ENCODE measurements at places on chromosomes 4 and X.
A peak's percentile ranks its signal among the peaks of the same experiment; 100 is the strongest.

DNA sequence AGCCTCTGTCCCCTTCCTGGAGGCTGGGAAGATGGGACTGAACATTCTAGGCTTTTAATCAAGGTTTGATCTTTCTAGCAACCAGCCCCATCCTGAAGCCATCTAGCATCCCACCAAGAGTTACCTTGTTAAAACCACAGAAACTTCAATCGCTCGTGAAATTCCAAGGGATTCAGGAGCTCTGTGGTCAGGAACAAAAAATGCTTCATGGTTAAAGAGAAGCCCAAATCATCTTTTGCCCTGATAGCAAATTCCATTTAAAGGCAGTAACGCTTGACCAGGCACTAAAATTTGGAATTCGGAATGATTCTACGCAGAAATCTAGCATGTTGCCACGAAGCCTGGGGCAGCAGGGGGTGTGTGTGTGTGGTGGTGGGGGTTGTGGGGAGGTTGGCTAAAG, 47.8 kb downstream of the CASP6 start:
- DNase-seq, result no peak

- DNase-seq, result no peak
Observed at GRCh38 chrX:38837389-38837788, 36.1 kb downstream of the MID1IP1 start.

- DNase-seq, result no peak
Observed at GRCh38 chrX:20637351-20637750, 370.6 kb upstream of the RPS6KA3 start.

DNA sequence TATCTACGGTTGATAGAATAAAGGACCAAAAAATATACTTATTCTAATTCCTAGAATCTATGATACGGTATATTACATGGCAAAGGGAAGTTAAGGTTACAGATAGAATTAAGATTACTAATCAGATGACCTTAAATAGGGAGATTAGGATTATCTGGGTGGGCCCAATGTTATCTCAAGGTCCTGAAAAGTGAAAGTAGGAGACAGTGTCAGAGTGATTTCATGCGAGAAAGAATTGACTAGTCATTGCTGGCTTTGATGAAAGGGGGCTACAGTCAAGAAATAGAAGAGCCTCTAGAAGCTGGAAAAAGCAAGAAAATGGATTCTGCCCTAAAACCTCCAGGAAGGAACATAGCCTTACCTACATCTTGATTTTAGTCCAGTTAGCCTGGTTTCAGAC, 176.9 kb upstream of the PPP1R2C start:
- no peak for DNase-seq

DNA sequence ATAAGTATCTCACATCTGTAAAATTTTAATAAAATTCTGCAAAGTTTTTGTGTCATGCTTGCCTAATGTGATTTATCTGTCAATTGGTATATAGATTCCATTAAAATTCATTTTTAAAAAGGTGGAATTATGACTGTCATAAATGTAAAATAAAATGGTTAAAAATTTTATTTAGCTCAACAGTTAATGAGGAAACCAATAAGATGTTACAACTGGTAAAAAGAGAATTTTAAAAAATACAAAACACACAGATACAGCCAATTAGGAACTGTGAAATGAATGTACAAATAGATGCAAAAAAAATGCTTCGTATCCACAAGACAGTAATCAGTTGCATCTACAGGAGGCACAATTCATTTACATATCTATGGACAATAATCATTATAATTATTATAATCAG, 297.6 kb downstream of the IL1RAPL1 start:
- DNase-seq, result no peak

- no peak for DNase-seq
Observed at GRCh38 chr4:162681212-162681611, 485.5 kb downstream of the NAF1 start.

GRCh38 chr4:55386073-55386472, 9.7 kb upstream of the TMEM165 start:
- peak; percentile 43 for DNase-seq

DNA sequence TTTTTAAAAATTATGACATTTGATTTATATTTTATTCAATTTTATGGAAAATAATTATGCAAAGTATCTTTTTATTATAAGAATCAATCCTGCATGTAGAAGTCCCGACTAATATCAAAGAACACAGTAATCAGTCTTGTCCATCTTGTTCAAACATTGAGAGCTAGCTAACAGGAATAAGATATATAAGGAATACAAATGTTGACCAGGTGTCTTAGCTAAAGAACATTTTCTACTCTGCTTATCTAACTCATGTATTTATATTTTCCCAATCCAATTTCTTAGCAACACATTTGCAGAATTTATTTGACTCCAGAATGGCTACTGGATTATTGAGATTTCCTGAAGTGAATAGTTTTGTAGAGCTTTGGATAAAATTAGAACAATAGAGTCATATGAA, 61.5 kb upstream of the NR3C2 start:
- no peak for DNase-seq

DNA sequence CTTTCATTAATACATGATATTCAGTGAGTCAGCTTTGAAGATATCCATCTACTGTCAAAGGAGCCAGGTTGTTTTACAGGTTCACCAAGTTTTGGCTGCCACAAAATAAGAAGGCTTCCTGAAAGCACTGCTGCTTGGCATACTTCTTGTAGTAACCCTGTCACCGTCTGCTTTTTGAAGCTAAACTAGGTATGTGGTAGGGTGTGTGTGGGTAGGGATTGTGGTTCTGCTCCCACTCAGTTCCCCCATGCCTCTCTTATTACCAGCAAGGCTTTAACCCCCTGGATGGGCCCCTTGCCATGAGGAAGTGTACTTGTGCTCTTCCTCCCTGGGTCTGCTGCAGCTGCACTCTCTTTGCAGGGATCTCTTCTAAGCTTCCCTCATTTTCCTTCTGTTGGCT, 191.2 kb downstream of the BANK1 start:
- no peak for DNase-seq

- DNase-seq, result no peak
Observed at GRCh38 chr4:36917413-36917812, 327.1 kb upstream of the NWD2 start.

DNA sequence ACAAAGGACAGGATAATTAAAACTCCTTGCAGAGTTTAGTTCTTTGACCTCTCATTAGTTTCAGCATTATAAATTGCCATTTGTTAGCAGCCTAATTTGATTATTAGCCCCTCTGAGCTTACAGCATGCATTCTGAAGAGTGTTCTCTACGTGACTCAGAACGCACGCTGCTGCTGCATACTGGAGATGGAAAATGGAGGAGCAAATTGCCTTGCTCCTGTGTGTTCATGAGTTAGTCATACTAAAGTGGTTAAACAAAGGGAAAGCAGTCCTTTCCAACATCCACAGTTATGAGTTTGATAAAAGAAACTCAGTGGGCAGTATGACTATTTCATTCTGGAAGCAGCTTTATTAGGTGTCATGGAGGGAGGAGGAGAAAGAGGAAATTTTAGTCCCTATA, 922.5 kb downstream of the RPA4 start:
- no peak for DNase-seq

DNA sequence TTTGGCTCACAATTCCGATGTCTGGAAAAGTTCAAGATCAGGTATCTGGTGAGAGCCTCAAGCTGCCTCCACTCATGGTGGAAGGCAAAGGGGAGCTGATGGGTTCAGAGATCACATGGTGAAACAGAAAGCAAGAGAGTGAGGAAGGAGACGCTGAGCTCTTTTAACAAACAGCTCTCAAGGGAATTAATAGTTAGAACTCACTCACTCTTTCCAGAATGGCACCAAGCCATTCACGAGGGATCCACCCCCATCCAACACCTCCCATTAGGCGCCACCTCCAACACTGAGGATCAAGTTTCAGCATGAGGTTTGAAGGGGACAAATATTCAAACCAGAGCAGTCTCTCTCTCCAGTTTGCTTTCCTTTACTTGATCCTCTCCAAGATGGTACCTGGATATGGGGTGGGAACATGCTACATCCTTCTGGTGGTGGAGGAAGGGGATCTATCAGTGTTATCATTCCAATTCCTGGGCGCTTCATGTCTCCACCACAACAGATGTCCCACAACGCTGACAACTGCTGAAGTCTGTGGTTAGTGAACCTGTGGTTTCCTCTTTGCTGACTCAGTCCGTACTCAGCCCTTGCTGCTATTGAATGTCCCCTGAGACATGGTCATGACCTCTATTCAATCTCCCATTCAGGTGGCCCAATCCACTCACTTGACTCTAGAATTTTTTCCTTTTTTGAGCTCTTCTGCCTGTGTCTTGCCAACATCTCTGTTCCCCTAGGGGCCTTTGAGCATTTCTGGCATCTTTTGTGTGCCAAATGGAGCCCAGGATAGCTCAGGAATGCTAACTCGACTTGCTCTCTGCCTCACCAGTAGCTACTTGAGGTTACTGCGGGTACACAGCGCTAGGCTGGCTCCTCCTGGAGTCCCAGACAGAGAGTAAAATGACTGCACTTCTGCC, 395.2 kb downstream of the MID1IP1 start:
- peak; percentile 80 for DNase-seq

- DNase-seq, result no peak
Observed at GRCh38 chrX:136310411-136310810, 9.6 kb downstream of the ADGRG4 start.

- no peak for DNase-seq
Observed at GRCh38 chr4:42482516-42483327, 85.4 kb downstream of the SHISA3 start.

DNA sequence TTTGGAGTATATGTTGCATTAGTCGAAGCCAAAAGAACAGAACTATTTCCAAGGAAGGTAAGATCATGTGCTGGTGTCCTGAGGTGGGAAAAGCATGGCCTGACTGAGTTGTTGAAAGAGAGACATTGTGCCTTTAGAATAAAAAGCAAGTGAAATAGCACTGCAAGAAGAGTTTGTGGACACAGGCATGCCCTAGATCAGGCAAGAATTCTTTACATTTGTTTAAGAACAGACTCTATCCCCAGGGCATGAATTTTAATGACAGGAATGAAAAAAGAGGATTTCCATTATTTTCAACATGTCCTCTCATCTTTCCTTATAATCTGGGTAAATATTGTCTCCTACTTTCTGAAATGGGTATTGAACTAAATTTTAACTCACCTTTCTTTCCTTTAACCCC, 516.2 kb upstream of the GALNT7 start:
- DNase-seq, result no peak
